Mesenteric fat pad (tissue), 1 donor: ENCODE measurements at places on chromosomes 11 and 22. TPM values are rescaled to one million over a fixed set of nuclear protein-coding genes. Genes with fewer than 3 reads are reported as not detected.

DNA sequence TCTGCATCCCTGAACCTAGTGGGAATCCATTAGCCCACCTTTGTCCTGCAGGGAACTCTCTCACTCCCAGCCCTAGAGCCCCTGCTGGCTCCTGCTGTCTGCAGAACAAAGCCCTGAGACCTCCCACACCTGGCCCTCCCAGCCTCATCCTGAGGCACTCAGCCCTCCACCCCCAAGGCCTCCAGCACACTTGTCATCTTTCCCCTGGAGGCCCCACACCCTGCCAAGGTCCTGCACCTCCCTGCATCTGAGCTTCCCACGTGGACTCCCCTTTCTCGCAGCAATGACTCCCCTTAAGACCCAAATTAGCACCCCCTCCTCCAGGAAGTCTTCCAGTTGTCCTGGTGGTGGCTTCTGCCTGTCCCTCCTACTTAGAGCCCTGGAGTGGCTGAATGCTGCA lies 42.3 kb upstream of the LINC01488 start:
- DNase-seq, result no peak

GRCh38 chr11:60274416-60274815 lies 6.0 kb upstream of the MS4A4A start:
- no peak for DNase-seq

- no peak for DNase-seq
Observed at GRCh38 chr11:235609-235996, 539 bp downstream of the SIRT3 start.

DNA sequence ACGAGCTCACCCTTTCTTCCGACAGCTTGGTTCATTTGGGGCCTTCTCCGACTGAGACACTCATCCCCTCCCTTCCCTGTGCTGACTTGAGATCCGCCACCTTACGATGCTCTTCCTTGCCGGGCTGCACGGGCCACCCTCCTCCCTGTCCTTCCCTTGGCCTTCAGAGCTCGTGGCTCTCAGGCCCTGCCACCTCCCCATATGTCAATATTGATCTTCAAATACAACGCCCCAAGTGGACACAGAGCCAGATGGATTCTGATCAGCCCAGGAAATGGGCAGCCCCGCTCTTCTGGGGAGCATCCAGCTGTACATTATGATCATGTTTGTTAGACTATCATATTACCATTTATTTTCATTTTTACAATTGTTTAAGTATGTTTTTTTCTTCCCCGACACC lies 812.8 kb downstream of the TBC1D22A start:
- DNase-seq, result no peak

The LGR4 gene
- total RNA-seq, result 50.6 TPM

The ZNF70 gene
- total RNA-seq, result 7.8 TPM

The TSGA10IP gene
- total RNA-seq, result not detected

The OR52I2 gene
- total RNA-seq, result not detected

DNA sequence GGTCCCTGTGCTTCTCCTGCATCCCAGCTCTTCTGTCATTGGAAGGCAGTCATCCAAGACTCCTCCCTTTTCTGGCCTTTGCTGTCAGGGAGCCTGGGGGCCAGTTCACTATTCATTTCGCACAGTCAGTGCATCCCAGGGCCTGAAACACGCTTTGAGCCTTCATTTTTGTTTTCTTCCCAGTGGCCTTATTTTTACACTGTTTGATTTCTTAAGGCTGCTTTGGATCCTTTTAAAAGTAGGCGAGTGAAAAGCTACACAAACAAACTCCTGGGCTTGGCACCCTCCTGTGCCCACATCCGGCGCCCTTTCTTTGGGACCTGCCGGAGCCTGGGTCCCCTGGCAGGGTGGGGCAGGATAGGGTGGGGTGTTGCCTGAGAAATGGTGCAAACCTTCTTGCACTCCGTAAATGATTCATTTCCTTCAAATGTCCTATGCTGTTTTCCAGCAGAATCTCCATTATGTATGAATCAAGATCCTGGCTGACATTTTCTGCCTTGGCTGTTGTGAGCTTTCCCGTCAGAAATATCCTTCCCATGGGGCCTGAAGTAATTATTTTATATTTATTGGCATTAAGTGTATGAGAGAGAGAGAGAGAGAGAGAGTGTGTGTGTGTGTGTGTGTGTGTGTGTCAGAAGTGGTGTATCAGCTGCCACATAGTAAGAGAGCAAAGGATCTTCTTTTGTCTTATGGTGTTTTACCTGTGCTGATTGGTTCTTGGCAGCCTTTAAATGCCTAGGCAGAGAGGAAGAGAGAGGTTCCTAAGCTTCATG lies 45.6 kb downstream of the BCR start:
- no peak for DNase-seq

The RASL10A gene
- total RNA-seq, result 1.9 TPM

The CRYBB2 gene
- not detected for total RNA-seq

DNA sequence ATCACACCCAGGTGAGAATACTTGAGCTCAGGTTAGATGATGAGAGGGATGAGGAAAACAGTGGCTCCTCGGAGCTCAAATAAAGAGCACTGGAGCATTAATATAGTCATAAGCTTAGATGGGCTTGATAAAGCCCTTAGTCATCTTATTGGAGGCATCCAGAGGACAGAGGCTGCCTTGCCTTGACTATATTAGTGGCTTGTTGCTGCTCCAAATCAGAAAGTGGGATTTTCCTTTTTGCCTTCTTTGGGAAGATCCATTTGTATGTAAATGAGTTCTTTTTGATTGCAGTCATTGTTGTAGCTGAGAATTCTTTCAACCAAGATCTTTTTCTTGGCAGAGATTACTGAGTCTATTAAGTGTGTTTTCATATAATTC lies 18.9 kb downstream of the ADM start:
- no peak for DNase-seq

DNA sequence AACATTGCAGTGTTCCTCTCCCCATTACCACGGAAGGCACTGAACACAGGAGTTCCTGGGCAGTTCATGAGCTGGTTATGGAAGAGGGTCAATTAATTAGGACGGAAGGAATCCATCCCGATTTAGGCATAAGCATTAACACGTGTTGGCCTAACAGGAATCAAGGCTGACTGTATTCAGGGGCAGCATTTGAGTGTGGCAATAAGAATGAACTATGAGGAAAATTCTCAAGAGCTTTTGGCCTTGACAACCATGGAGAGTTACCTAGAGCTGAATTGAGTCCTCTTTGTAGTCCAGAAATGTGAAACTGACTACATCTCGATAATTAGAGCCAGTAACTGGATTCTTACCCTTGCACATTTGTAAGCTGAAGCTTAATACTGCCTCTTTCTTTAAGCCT lies 82.4 kb upstream of the CRTAM start:
- DNase-seq, result no peak
